Hematopoietic multipotent progenitor cell treated with erythropoietin and hydrocortisone succinate and interleukin-3 and kit ligand, for 17 days (in vitro differentiated cells): ENCODE measurements at places on chromosomes 7 and 10.

DNA sequence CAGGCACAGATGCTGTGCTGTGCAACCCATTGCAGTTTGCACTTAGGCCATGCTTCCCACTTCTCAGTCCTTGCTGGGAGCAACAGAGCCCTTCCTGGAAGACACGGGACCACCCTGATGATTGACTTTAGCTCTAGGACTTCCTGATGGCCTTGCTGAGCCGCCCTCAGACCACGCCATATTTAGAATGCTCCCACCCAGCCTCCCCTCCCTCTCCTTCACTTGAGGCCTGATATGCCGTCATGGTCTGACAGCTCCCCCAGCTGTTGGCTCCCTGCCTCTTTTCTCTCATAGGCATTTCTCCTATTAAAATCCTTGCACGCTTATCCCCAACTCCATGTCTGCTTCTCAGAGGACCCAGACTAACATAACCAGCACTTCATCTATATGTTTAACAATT lies 29.4 kb upstream of the GATAD1 start:
- DNase-seq, result no peak

DNA sequence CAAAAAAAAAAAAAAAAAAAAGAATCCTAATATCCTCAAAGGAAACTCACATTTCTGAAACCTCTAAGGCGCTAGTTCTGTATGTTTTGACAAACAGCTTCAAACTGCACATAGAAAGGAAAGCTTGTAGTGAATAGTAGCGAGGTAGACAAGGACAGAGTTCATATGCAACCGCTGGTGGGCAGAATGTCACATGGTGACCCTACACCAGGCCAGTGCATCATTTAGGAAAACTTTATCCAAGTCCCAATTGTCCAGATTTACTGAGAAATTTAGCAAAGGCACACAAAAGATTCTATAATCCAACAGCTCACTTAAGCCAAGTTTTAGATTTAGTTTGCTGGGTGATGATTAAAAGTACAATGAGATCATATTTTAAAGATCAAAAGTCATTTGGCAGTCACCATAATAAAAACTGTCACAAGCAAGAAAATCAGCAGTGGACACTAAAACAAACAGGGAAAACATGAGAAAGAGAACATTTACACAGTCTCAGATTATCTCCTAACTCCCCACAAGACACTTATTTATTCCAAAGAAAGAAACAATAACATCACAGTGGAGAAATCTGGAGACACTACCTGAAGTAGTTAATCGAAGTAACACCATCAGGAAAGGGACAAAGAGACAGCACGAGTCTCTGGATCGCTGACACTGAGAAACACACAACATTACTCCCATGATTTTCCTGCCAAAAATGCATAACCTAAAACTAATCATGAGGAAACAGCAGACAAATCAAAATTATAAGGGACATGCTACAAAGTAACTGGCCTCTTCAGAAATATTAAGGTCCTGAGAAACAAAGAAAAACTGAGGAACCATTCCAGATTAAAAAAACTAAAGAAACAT lies 20.2 kb downstream of the FAM204A start:
- no peak for DNase-seq

DNA sequence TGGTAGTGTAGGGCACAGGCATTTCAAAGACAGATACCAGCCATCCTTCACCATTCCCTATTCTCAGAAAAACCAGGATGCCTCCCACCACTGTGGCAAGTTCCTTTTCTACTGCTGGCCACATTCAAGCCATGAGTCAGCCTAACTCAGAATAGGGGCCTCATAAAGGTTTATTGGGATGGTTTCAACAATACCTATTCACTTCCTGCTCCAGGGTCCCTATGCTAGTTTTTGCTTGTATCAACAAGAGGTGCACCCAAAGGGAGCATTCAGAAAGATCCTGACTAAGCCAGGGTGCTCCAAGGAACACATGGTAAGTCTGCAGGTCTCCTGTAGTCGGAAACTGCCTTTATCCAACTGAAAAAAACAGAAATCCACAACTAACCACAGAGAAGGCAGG lies 76.9 kb upstream of the EGR2 start:
- no peak for DNase-seq

- no peak for DNase-seq
These were observed 48.2 kb upstream of the GPAM start for GRCh38 chr10:112231602-112232400.

DNA sequence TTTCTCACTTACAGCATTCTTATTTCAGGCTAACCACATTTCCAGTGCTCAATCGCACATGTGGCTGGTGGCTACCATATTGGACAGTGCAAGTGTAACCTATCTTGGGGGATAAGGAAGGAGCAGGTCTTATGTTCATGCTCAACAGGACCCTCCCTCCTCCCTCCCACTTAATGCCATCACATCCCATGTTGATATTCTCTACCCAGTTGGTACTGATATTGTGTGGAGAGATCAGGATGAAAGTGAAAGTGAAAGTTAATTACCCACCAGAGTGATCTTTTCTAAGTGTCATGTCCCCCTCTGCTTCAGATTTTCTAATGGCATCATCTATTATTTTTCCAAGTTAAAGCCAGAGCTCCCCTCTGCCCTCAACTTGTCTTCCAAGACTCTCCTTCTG lies 91.6 kb downstream of the BMPER start:
- no peak for DNase-seq

DNA sequence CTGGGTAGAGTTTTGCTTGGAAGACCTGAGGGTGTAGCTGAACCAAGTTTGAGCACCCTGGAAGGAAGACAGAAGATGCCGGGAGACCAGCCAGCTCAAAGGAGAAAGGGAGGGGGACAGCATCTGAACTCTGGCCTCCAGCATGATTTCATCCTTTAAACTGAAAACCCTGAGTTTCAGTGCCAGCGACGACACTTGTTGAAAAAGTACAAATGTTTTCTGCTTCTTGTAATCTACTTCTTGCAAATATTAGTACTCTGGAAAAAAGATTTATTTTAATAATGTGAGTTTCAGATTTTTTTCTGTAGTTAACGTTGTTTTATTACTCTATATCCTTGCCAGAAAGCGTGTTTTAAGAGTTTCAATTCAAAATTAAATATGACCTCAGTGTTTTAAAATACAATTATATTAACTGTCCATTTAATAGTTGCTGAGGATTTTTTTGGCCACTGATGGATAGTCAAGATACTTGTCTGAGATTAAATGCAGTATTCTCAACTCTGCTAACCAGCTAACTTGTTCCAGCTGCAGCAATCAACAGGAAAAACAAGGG lies 227.7 kb downstream of the MGMT start:
- no peak for DNase-seq

DNA sequence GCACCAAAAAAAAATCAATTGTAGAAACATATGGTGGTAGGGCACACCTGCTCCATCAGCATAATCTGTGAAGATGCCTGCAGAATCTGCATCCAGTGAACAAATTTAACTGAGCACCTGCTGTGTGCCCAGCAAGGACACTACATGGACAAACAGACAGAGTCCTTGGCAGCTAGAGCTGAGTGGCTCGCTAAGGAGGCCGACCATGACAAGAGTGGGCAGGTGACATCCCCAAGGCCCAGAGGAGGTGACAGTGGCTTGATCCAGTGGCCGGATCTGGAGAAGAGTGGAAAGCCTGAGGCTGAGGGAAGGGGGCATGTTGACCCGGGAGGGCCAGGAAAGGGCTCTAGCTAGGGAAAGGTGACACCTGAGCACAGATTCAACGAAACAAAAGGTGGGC lies 68.1 kb downstream of the MAD1L1 start:
- no peak for DNase-seq

DNA sequence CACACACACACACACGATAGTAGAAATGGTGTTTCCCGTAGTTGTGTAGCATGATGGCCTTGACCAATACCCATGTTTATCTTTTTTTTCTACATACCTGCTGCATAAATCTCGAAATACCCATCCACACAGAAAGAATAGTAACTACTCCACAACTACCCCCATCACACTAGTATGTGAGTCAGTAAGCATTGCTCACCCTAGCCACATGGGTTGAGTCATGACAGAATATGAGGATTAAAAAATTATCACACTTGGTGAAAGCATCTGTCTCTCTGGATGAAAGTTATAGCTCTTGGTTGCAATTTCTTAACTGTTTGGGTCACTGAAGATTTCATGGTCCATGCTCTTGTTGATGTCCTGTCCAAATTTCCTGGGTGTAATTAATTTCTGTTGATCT lies 103.4 kb upstream of the MDFIC start:
- DNase-seq, result no peak

DNA sequence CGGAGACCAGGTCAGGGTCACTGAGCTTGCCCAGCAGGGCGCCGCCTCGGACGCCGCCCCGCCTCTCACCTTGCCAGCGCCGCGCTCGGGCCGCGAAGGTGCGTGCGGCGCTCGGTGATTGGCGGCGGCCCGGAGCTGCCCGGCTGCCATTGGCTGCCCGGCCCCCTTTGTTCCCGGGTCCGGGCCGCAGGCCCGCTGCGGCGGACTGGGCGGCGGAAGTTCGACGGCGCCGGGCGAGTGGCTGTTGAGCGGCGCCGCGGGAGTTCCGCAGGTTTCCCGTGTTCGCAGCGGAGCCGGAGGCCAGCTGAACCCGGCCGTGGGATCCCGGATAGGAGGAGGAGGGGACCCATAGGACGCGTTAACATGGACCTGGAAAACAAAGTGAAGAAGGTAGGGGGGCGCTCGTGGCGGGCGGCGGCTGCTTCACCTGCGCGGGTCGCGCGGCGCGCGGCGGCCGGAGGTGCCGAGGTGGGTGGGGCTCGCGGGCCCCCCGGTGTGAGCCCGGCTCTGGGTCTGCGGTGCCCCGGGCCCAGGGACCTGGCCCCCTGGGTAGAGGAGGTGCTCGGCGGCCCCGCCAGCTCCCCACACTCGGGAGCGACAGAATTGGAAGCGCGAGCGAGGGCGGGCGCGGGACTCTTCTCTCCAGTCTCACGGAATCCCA lies at the start of gene TES:
Gene TES, plus strand, starts transcription at position 195 of the 661 bp plus-strand sequence. Its CDS starts 169 bp downstream, at position 364.
- DNase-seq, result no peak

- DNase-seq, result no peak
These were observed 1018.6 kb upstream of the LRRTM3 start for GRCh38 chr10:65907199-65907712.

GRCh38 chr7:138164804-138165203 lies 88.5 kb downstream of the AKR1D1 start:
- DNase-seq, result no peak

- DNase-seq, result no peak
These were observed 85.7 kb downstream of the GLI3 start for GRCh38 chr7:42151309-42151708.

DNA sequence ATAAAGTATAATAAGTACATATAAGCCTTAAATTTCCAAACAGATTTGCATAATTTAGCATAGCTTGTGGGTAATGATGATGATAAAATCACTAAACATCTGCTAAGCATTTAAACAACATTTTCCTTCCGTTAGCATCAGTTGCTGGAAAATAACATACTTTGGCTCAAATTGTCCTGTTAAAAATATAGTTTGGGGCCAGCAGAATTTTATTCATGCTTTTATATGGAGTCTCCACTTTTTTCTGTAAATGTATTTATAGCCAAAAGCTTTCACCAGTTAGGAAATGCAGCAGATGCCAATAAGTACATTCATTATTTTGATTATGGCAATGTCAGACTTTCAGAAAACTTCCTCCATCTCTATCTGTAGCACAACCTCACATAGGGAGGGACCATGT lies 107.2 kb downstream of the CNTNAP2 start:
- no peak for DNase-seq

DNA sequence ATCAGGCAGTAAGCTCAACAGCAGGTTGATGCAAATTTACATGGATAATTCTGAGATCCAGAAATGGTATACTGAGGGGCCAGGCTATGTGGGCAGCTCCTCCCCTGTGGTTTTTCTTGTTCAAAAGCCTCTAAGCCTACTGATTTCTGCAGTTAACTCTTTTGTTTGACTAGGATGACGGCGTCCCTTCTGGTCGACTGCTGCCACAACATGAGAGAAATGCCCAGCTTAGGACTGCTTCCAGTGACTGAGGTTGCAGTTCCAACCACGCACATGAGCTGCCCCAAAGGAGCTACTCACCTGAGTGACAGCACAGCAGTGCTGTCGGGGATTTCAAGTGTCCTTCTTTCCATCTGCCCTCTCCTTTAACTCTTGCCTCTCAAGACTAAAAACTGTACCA lies 973.0 kb upstream of the GHITM start:
- DNase-seq, result no peak

GRCh38 chr7:38465956-38466355 lies 165.2 kb downstream of the AMPH start:
- no peak for DNase-seq

GRCh38 chr7:25541094-25541821 lies 313.0 kb upstream of the NPVF start:
- DNase-seq, result no peak

- peak; percentile 8 for DNase-seq
These were observed 31.6 kb downstream of the GRB10 start for GRCh38 chr7:50751146-50751545.

DNA sequence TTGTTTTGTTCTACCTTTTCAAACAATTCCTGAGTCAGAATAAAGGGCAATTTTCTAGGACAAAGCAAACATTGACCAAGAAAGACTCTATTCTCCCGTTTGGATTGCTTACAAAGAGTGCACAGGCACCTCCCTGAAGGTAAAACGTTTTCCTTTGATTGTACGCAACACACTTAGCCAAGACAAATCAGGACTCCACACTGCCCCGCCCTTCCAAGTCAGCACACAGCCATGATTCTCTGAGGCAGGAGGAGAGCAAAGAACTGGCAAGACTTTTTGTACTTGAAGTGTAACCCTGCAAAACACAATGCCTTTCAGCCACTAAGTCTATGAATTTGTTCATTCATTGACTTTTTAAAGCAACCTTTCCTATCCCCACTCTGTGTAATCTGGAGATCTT lies 85.0 kb upstream of the FAM180A start:
- DNase-seq, result no peak

GRCh38 chr10:3292636-3293035 lies 120.1 kb upstream of the PITRM1 start:
- no peak for DNase-seq

- DNase-seq, result no peak
These were observed 157.4 kb upstream of the MAGI2 start for GRCh38 chr7:79610748-79611304.

GRCh38 chr7:107660381-107661080 lies at the start of gene SLC26A4:
Gene SLC26A4, plus strand, starts transcription at chr7:107660828. Its CDS starts 814 bp downstream, at chr7:107661642.
- no peak for DNase-seq

- DNase-seq, result no peak
These were observed 78.2 kb downstream of the MGMT start for GRCh38 chr10:129545261-129545660.

DNA sequence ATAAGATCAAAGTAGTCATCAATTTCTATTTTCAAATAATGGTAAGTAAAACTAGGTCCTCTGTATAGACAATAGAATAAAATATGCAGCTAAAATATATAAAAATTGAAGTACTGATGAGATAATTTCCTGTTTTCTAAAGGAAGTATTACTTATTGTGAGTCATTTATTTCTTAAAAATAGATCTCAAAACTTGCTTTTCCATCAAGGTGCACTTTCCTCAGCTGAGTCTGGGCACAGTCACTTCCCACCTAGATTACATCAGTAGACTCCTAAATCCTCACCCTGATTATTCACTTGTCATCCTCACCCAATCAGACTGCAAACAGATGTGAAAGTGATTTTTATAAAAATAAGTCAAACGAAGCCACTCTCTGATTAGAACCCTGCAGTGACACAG lies 211.5 kb downstream of the POM121L12 start:
- no peak for DNase-seq

- no peak for DNase-seq
These were observed 20.7 kb upstream of the RAPGEF5 start for GRCh38 chr7:22377703-22378102.
